HFFc6 (cell line): ENCODE measurements at places on chromosomes 6 and 20. TPM values are rescaled to one million over a fixed set of nuclear protein-coding genes. Genes with fewer than 3 reads are reported as not detected.

- no peaks in the 10 kb centered on the region for H3K36me3 ChIP-seq
- no peak for DNase-seq
- peaks cover 5% of the 10 kb centered on the region; the same call in 1 of the 2 replicates for H3K4me1 ChIP-seq
Measured at GRCh38 chr6:71585472-71585871, 296.9 kb downstream of the OGFRL1 start.

Gene KIF25
- not detected in 2 replicates for total RNA-seq

GRCh38 chr6:107931894-107932293 lies 26.1 kb downstream of the SEC63 start:
- H3K27me3 ChIP-seq, result no peaks in the 10 kb centered on the region
- peaks cover 29% of the 10 kb centered on the region for H3K36me3 ChIP-seq
- no peak overlapping the region for H3K27ac ChIP-seq
- no peak for DNase-seq

DNA sequence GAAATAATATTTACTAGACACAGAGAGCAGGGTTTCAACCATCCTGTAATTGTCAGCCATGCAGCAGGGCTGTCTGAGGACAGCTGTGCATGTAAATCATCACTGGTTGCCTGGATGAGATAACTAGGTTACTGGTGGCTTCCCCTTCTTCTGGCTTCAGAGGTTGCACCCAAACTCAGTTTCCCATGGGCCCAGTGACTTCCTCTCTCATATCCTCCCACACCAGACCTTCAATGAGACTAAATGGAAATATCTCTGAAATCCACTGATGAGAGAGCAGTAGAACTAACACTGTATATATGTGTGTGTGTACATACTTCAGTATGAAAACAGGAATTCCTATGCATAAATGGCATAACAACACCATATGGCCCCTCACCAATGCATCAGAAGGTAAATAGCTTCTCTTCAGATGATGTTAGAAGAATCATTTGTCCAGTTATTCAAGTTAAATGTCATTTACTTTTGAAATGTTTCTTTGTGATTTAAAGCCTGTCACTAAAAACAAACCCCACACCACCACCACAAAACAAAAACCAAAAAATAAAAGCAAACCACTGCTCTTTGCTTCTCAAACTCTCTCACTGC lies 51.0 kb upstream of the IL20RA start:
- H3K4me3 ChIP-seq, result no peak overlapping the region
- H3K27me3 ChIP-seq, result peaks cover 8% of the 10 kb centered on the region; the same call in 1 of the 2 replicates
- H3K27ac ChIP-seq, result no peak overlapping the region
- no peaks in the 10 kb centered on the region for H3K4me1 ChIP-seq
- no peak for DNase-seq
- no peaks in the 10 kb centered on the region for H3K36me3 ChIP-seq

DNA sequence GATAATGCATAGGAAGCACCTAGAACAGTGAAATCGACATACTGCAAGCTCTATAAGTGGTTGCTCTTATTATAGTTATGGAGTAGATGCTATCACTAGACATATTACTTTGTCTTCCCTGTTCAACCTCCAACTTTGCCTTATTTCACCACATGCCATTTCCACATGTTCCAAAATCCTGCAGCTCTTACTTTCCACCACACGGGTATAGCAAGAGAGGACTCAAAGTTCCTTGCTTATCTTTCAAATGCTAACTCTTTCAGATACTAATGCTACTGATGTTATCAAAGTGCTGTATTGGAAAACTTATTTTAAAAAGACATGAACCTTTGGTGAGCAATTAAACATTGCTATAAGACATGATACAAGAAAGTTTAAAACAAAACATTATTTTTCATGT lies 1130.1 kb downstream of the HACE1 start:
- H3K36me3 ChIP-seq, result no peaks in the 10 kb centered on the region
- DNase-seq, result no peak
- no peaks in the 10 kb centered on the region; the same call in 1 of the 2 replicates for H3K27me3 ChIP-seq
- H3K4me1 ChIP-seq, result no peaks in the 10 kb centered on the region
- H3K27ac ChIP-seq, result no peak overlapping the region

Gene ZKSCAN4
- total RNA-seq, result 3.6 to 3.9 TPM (median 3.7 TPM) in 3 replicates

- H3K4me3 ChIP-seq, result peak overlapping the region; percentile 86
- DNase-seq, result peak; percentile 91
- peak overlapping the region; percentile 98 for H3K27ac ChIP-seq
- no peaks in the 10 kb centered on the region for H3K27me3 ChIP-seq
Measured at GRCh38 chr20:17558154-17558940, 11.5 kb upstream of the DSTN start.

- no peak overlapping the region for H3K4me3 ChIP-seq
- H3K27me3 ChIP-seq, result no peaks in the 10 kb centered on the region; the same call in 1 of the 2 replicates
- H3K27ac ChIP-seq, result no peak overlapping the region
- DNase-seq, result no peak
- H3K36me3 ChIP-seq, result peaks cover 18% of the 10 kb centered on the region
- H3K4me1 ChIP-seq, result peaks cover 34% of the 10 kb centered on the region
Measured at GRCh38 chr6:111727802-111728201, 122.1 kb upstream of the TRAF3IP2 start.

DNA sequence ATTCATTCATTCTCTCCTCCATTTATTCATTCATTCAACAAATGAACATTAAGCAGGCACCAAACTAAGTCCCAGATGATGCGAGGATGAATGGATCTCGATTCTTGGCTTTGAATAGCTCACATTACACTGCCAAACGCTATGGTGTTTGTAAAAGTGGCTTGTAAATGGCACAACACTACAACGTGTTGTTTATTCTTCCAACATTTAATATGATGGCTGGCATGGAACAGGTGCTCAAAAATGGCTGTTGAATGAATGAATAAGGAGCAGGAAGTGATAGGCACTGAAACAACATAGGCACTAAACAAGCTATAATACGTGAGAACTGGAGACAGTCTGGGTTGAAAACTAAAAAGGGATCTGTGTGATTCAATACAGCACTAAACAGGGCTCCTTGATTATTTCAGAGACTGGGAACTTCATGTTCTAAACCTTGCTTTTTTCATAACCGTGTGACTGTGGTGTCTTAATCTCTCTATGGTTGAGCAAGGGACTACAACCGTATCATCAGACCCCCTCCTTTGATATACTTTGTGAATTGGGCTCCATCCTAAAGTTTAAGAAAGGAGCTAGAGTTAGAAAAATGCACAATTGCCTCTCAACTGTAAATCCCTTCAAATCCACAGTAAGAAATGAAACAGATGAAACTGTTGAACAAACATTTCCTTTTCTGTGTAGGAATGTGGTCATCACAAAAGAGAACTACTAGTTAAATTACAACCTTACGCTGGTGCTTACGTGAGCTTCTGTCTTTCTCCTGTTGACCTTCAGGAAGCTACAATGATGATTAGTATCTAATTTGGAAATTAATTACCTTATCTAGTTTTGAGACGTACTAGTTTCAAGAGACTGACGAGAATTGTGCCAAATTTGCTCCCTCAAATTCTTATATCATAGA lies 16.9 kb upstream of the SLC16A10 start:
- H3K4me3 ChIP-seq, result no peak overlapping the region
- H3K4me1 ChIP-seq, result no peaks in the 10 kb centered on the region
- H3K36me3 ChIP-seq, result no peaks in the 10 kb centered on the region
- H3K27ac ChIP-seq, result no peak overlapping the region
- H3K27me3 ChIP-seq, result peaks cover 47% of the 10 kb centered on the region

DNA sequence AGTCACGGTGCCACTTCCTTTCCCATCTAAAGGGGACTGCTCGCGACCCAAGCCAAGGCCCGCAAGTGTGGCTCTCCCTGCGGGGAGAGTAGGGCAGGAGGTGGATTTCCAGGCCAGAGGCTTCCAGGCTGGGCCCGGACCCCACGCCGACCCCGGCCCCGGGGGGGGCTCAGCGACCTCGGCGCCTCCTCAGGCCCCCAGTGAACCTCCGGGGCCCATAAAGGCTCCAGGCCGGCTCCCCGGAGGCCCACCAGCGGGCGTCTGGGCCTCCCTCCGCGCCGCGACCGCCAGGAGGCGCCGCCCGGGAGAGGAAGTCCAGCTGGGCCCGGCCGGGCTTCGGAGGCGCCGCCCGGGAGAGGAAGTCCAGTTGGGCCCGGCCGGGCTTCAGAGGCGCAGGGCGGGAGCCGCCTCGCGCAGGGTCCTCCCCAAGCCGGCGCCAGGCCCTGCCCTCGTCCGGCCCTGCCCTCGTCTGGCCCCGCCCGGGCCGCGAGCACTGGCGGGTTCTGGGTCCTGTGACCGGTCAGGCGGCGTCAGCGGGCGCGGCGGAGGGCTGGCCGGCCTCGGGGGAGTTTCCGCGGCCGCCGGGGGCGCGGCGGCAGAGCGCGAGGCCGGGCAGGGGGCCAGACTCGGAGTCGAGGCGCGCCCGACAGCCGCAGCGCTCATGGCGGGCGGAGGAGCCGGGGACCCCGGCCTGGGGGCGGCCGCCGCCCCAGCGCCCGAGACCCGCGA lies at the start of gene RAB32:
RAB32 (plus strand) TSS at position 623 of the 729 bp plus-strand sequence; CDS start at position 662, 39 bp downstream.
- DNase-seq, result peak; percentile 94
- H3K27me3 ChIP-seq, result peaks cover 2% of the 10 kb centered on the region; the same call in 1 of the 2 replicates
- peaks cover 44% of the 10 kb centered on the region for H3K4me1 ChIP-seq
- H3K36me3 ChIP-seq, result peaks cover 12% of the 10 kb centered on the region; the same call in 1 of the 2 replicates
- H3K4me3 ChIP-seq, result peak within 1 kb of the TSS; percentile 97

DNA sequence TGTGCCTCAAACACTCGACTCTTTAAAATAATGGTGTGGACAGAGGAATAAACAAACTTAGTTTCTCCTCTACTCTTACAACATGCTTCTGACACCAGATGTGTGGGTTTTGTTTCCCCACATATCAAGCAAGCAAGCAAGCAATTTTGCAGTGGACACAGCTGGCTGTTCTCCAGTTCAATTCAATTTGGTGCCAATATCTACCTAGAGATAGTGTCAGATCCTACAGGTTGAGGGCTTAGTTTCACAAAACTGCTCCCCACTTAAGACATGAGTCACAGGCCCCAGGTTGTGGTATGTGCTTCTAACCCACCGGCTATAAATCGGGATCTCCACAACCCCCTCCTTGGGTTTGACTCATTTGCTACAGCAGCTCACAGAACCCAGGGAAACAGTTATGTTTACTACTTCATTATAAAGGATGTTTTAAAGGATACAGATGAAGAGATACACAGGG lies 131.4 kb upstream of the TRAF3IP2 start:
- H3K4me3 ChIP-seq, result peak overlapping the region; percentile 40
- H3K27me3 ChIP-seq, result peaks cover 6% of the 10 kb centered on the region; the same call in 1 of the 2 replicates
- peaks cover 41% of the 10 kb centered on the region for H3K4me1 ChIP-seq

Gene BHLHE23
- total RNA-seq, result not detected in 3 replicates

Gene NFATC2
- total RNA-seq, result 0.75 to 1.1 TPM (median 0.91 TPM) in 3 replicates

DNA sequence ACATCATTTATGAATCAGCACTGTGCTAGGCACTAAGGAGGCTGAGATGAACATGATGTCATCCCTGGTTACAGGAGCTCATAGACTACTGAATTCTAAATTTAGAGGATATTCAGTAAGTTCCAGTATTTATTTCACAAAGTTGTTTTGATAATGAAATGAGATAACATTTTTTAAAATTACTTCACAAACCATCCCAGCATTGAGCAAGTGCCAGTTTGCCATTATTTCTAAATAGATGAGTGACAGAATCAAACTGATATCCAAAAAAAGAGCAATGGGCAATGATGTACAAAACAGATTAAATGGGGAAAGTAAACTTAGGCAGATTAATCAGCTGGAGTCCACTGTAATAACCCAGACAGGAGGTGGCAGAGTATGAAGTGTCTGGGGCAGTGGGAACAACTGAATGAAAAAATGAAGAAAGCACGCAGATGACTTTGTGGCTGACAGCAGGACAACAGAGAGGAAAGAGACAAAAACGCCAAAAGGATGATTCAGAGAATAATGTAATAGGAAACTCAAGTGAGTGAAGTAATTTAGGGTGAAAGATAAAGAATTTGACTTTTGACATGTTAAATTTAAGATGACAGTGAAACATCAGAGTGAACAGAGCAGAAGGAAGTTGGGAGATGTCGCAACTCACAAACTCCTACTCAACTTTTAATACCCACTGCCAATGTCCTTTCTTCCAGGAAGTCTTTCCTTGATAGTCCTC lies 70.2 kb downstream of the RCAN2 start:
- peaks cover 6% of the 10 kb centered on the region; the same call in 1 of the 2 replicates for H3K4me1 ChIP-seq
- no peaks in the 10 kb centered on the region for H3K36me3 ChIP-seq
- H3K27ac ChIP-seq, result no peak overlapping the region
- H3K4me3 ChIP-seq, result no peak overlapping the region
- DNase-seq, result no peak
- no peaks in the 10 kb centered on the region for H3K27me3 ChIP-seq

DNA sequence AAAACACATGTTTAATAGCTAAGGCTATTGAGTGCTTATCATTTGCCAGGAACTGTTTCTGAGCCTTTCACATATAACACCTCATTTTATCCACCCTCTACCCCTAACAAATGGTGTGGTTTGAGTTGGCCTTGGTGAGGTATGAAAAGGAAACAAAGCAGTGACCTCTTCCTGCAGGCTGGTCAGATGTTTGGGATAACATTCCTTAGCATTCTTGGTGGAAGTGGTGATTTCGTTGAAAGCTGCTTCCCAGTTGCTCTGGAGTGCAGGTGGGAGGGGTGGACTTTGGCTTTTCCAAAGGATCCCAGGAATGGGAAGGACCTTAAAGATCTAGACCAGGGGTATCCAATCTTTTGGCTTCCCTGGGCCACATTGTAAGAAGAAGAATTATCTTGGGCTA lies 41.3 kb downstream of the CARMIL1 start:
- no peak overlapping the region for H3K4me3 ChIP-seq
- H3K27ac ChIP-seq, result no peak overlapping the region
- H3K36me3 ChIP-seq, result no peaks in the 10 kb centered on the region
- no peak for DNase-seq
- H3K4me1 ChIP-seq, result peaks cover 28% of the 10 kb centered on the region
- H3K27me3 ChIP-seq, result no peaks in the 10 kb centered on the region

GRCh38 chr20:53104884-53105283 lies 132.7 kb downstream of the TSHZ2 start:
- H3K4me3 ChIP-seq, result no peak overlapping the region
- no peak overlapping the region for H3K27ac ChIP-seq
- no peaks in the 10 kb centered on the region for H3K4me1 ChIP-seq
- no peak for DNase-seq

GRCh38 chr20:59740621-59741020 lies 136.3 kb downstream of the PHACTR3 start:
- H3K4me3 ChIP-seq, result no peak overlapping the region
- peaks cover 2% of the 10 kb centered on the region; the same call in 1 of the 2 replicates for H3K27me3 ChIP-seq
- H3K27ac ChIP-seq, result no peak overlapping the region
- no peaks in the 10 kb centered on the region for H3K4me1 ChIP-seq

Gene MUCL3
- total RNA-seq, result not detected in 3 replicates

DNA sequence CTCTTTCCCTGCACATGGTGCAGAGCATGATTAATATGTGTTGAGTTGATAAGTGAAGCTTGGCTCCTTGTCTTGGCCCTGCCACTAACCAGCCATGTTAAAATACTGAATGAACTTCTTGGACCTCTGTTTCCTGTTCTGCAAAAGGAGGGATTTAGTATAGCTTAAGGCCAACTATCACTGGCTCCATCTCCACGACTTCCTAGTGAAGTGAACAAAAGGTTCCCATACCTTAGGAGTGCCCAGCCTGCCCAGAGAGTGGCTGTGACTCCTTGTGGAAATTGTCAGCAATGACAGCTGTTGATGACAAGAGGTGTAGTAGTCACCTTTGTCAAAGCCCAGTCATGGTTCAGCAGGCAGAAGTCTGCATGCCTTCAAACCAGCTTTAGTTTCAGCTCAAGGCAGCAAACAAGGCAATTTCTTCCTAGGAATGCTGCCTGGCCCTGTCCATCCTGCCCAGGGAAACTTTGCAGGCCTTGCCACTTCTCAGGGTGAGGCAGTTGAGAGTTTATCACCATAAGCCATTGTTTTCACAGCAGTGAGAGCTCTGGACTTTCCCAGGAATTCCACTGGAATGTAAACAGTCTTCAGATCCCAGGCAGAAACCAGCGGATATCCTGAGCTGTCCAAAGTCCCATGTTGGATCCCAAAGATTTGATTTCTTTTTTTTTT lies 169.7 kb upstream of the TNFAIP3 start:
- H3K4me1 ChIP-seq, result peaks cover 30% of the 10 kb centered on the region
- no peaks in the 10 kb centered on the region for H3K36me3 ChIP-seq
- H3K27me3 ChIP-seq, result peaks cover 6% of the 10 kb centered on the region; the same call in 1 of the 2 replicates

Gene ZNF318
- total RNA-seq, result 11.3 to 12.6 TPM (median 12.1 TPM) in 3 replicates

Gene ADGB
- total RNA-seq, result not detected in 2 replicates

Gene WFDC2
- not detected in 3 replicates for total RNA-seq
